ENCODE measurements at places on chromosomes 11 and 22. TPM values are rescaled to one million over a fixed set of nuclear protein-coding genes. Genes with fewer than 3 reads are reported as not detected.

- DNase-seq: no peak
Measured at GRCh38 chr11:130779943-130780342, 136.3 kb downstream of the SNX19 start.

DNA sequence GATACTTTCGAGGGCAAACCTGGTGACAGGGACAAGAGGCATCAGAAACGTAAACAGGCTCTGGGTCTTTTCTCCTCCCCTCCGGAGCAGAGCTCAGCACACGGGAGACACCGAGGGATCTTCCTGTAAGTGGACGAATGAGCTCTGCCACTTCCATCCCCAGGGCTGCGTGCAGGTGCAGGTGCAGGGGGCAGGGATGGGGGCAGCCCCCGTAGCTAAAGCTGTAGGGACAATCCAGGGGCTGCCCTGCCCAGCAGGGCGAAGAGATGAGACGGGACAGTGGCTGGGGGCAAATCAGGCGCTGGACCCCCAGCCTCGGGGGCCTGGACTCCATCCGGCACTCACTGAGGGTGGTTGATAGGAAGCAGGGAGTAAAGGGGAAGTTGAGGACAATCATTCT lies 505.4 kb downstream of the BRD1 start:
- DNase-seq: no peak

DNA sequence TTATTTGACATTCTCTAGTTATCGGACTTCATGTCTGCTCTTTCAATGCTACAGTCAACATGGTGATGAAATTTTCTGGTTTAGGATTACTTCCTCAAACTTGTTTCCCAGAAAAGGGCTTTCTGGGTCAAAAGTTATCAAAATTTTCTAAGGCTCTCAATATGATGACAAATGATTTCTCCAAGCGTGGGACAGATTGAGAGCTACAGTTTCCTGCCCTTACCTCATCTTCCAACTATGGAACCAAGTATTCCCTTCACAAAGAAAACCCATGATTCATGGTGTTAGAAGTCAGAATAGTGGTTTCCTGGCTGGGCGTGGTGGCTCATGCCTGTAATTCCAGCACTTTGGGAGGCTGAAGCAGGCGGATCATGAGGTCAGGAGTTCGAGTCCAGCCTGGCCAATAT lies 17.8 kb downstream of the MYO18B start:
- DNase-seq: peak; percentile 83

DNA sequence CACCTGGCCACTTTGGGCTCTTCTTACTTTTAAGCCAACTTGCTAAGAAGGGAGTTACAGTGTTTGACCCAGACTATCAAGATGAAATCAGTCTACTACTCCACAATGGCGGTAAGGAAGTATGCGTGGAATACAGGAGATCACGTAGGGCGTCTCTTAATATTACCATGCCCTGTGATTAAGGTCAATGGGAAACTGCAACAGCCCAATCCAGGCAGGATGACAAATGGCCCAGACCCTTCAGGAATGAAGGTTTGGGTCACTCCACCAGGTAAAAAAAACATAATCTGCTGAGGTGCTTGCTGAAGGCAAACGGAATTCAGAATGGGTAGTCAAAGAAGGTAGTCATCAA lies 1.0 kb upstream of the YPEL4 start:
- DNase-seq: no peak

DNA sequence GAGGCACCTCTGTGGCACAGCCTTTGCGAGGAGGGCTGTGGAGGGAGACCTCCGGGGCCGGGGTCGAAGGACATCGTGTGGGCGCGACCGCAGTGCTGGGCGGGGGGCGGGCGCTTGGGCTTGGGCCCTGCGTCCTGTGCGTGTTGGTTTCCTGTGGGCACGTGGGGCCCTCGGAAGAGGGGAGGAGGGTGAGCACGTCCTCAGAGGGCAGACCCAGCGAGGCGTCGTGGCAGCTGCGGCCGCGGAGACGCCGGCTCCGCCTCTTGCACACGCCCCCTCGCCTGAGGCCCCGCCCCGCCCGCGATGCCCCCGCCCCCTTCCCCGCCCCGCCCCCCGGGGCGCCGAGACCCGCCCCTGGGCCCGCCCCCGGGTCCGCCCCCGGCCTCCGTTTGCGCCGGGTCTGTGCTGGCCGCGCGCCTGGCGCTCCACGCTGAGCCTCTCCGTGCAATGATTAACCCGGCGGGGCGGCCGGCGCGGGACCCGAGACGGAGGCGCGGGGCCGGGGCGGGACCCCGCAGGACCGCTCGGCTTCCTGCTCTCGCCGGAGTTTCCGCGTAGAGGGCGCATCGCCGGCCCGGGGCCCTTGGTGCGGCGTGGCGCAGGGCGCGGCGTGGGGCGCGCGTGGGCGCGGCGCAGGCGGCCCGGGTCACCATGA lies at the start of gene PRR5:
Gene PRR5 (plus strand): TSS at position 381 of the 655 bp plus-strand sequence. CDS start 271 bp downstream, at position 652.
- peak; percentile 91 for DNase-seq

DNA sequence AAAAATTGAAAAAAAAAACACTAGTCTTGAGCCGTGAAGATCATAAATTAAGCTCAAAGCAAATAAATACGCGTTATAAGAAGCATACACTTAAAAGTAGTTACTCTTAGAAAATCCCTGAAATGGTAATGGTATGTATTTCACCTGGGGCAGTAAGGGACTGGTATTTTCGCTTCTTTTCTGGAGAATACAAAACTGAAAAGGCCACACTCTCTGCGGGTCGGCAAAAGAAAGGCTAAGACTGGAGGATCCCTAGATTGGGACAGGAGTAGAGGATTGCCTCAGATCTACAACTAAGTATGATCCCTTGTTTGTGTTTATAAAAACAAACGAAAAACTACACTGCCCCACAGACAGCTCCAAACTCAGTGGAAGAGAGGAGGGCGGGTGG lies 617 bp downstream of the TSG101 start:
- no peak for DNase-seq

- no peak for DNase-seq
Measured at GRCh38 chr11:65588199-65589054, 7.2 kb downstream of the KCNK7 start.

DNA sequence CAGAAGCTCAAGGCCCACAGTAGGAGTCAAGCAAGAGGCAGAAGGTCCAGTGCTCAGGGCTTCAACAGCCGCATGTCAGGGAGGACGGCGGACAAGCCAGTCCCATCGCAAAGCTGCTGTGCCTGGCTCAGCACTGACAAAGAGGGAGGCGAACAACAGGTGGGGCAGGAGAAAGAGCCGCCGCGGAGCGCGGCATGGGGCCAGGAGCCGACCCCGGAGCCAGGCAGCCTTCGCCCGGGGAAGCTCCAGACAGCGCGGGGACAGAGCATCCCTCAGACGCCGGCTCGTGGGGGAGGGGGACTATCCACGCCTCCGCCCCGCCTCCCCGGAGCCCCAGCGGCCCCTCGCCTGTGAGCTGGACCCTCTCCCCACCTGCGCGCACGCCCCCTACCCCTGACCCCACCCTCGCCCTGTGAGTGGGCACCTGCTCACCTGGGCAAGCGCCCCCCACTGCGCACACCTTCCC lies 369 bp downstream of the DHCR7 start:
- no peak for DNase-seq

GRCh38 chr11:32616903-32617302 lies 33.3 kb downstream of the EIF3M start:
- DNase-seq: no peak

- DNase-seq: no peak
Measured at GRCh38 chr11:118744046-118744445, 46.9 kb downstream of the DDX6 start.

DNA sequence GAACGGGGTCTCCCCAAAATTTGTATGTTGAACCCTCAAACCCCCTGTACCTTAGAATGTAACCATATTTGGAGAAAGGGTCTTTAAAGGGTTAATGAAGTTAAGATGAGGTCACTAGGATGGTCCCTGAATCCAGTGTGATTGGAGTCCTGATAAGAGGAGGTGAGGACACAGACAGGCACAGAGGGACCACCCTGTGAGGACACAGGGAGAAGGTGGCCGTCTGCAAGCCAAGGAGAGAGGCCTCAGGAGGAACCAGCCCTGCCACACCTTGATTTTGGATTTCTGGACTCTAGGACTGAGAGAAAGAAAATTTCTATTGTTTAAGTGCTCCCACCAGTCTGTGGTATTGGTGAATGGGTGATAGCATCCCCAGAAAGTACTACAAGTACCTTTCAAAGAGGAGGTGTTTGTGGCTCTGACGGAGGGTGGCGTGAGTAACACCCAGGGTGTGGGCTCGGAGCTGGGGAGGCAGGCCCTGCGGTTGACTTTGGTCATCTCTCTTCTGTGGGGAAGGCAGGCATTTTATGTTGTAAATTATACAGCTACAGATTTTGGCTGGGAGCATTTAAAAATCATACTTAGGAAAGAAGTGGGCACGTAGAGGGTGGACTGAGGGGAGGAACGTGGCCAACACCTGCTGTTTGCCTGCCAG lies 13.8 kb downstream of the MRGPRF start:
- no peak for DNase-seq

DNA sequence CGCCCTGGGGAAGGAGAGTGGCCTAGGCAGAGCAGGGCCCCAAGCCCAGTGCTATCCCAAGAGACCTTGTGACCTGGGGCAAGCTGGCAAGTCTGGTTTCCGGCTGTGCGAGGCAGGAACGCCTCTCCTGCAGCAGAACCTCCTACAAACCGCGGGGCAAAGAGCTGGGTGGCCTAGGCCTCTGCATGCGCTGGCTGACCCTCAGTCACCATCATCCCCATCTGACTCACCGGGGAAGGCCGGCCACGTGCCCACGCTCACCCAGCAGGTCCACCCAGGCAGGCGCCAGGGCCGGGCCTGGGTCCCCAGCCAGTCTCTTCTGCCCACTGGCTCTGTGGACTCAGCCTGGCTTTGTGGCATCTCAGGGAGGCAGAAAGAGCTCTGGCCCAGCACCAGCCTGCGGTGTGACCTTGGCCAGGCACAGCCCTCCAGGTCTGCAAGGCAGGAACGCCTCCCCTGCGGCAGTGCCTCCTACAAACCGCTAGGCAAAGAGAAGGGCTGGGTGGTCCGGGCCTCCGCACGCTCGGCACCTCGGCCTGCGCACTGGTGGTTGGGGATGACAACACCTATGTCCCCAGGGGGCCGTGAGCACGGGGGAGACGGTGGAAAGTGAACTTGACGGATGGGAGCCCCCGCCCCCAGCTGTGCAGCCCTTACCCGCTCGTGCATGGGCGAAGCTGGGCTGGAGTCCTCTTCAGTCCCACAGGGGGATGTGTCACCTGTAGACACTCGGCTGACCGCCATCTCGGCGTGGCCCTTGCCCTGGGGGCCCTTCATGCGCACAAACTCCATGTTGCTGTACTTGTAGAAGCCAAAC lies 38.2 kb downstream of the KIAA0930 start:
- DNase-seq: peak; percentile 47

DNA sequence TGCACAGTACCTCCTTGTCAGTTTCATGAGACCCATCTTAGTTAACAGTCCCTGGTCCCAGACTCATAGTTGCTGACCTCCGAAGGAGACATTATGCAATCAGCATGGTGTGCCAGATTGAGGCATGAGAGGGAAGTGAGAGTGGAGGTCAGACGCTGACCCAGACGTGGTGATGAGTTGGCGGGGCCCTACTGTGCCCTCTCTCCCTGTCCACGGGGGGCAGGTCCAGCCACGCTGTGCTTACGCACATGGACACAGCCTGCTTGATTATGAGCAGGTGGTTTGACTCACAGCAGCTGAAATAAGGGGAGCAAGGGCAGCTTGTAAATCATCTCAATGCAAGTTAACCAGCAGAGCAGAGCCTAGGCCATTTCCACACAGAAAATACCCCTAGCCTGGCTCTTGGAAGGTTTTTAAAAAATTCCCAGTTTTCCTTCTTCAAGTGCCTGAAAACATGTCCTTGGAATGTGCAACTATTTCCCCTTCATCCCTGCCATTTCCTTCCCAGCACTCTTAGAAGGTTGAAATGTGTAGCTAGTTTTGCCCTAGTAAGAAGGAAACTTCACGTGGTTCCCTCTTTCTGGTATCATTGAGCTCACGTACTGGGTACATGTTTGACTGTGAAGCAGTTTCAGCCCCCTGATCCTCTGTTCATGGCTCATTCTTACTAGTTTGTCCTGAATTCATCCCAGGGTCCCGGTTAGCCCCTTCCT lies 122.6 kb upstream of the SORL1-AS1 start:
- peak; percentile 38 for DNase-seq

- DNase-seq: no peak
Measured at GRCh38 chr22:21446128-21446826, 20.9 kb upstream of the TMEM191C start.

DNA sequence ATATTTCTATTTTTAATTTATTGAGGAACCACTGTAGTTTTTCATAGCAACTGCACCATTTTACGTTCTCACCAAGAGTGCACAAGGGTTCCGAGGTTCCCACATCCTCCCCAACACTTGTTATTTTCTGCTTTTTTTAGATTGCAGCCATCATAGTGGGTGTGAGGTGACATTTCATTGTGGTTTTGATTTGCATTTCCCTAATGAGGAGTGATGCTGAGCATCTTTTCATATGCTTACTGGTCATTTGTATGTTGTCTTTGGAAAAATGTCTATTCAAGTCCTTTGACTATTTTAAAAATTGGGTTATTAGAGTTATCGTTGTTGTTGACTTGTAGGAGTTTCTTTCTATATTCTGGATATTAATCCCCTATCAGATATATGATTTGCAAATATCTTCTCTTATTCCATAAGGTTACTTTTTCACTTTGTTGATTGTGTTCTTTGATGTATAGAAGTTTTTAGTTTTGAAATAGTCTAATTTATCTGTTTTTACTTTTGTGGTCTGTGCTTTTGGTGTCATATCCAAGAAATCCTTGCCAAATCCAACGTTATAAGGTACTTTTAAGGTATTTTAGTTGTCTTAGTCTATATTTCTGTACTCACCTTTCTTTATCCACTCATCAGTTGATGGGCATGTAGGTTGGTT lies 9.0 kb downstream of the NEAT1 start:
- no peak for DNase-seq

DNA sequence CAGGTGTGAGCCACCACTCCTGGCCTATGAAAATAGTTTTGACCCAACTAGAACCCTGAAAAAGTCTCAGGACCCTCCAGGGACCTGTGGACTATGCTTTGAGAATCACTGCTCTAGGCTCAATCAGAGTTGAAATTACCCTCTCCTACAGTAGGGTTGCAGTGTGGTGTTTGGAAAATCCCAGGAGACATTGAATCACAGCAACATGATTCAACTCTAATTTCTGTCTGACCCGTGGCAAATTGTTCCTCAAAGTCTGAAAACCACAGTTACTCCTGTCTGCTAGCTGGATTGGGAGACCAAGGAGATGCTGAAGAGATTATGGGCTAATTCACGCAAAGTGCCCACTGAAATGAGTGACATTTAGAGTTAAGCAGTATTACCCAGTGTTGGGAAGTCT lies 5.4 kb upstream of the MTMR3 start:
- no peak for DNase-seq

RANBP1 gene
- 841 TPM for total RNA-seq

RRAS2 gene
- total RNA-seq: 218 TPM

C11orf52 gene
- total RNA-seq: not detected
